G401 (cell line): ENCODE measurements at places on chromosomes 5 and 9. TPM values are rescaled to one million over a fixed set of nuclear protein-coding genes. Genes with fewer than 3 reads are reported as not detected.

DNA sequence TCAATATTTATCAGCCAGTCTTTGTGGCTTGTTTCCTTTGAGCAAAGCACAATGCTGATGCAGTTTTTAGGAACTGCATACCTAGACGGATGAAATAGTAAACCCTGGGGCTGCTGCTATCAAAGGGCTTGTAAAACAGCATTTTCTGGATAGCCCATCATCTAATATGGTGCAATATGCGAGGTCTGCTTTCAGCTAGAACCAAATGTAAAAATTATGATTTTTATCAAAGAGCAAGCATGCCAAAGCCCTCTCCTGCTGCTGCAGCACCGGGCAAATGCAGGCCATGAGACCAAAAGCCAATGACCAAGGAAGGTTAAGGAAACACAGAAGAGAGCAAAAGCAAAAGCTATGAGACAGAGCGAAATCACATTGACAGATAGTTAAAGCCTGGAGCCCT is 1000.4 kb downstream of the MAT2B start:
- DNase-seq, result no peak

The PMPCA gene
- 129 and 146 TPM in 2 replicates for total RNA-seq

DNA sequence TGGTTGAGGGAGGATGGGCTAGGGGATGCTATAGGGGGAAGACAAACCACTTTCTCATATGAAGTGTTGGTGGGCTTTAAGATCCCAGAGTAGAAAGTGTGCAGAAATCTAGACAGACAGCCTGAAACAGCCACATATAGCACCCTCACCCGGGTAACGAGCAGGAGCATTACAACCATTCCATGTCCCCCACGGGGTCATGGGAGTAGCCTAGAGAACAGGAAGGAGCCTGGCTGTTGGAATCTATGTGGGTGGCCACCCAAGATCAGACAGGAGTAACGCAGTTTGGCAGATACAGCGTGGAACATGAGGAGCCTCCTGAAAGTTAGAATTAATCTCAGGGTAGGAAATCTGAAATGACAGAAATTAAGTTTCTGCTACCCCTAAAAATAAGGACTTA is 146.1 kb upstream of the RAI14 start:
- DNase-seq, result no peak

DNA sequence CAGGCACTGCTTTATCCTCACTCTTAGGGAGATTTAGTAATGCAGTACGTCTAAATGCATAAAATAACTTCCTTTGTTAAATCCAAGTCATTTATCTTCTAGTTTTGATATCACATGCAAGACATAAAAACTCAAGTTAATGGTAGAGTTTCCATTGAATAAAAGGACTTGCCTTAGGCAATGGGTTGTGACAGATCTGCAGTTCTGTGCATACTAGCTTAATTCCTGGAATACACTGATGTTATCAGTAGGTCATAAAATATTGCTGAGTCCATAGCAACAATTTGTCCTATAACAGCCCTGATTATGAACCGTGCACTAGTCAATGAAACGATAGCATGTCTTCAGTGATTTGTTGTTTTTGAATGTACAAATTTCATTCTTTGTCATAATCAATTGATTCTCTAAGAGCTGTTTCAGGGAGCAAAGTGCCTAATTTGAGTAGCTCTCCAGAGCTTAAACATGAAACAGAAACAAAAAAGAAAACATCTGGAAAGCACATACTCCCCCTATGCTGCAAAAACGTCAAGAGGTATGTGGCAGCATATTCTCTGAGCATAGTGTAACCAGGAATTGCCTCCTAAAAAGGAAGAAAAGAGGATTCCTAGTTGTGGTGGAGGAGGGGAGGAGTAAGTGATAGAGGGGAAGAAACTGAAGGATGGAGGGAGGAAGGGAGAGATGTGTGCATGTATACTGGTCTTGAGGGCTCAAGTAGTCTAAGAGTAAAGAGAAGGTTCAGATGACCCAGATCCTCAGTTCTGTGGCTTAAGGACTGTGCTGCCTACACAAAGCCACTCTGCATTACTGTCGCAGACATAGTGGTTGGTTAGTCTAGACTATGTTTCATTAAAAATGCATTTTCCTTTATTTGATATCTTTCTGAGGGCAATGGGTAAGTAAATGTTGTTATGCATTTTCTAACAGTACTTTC is 589.2 kb downstream of the PRR16 start:
- no peak for DNase-seq

DNA sequence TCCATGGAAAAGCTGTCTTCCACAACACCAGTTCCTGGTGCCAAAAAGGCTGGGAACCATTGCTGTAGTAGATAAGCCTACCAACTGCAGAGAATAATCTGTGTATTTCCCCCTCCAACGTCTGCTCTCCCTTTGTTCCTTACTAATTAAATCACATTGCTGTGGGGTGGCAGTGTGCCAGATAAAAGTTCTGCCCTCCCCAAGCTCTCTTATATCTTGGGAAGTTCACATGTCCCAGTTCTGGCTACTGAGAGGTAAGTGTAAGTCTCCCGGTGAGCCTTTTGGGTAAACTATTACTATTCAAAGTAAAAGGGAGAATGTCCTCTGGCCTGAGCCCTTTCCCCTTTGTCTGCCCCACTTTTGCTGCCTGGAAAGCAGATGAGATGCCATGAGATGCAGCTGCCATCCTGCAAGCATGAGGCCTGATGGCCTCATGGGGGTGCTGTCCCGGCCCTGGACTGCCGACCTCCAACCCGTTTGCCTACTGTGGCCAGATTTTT is 14.7 kb downstream of the ENC1 start:
- no peak for DNase-seq

- DNase-seq, result peak; percentile 32
Observed at GRCh38 chr9:7653262-7653661, 146.3 kb downstream of the DMAC1 start.

DNA sequence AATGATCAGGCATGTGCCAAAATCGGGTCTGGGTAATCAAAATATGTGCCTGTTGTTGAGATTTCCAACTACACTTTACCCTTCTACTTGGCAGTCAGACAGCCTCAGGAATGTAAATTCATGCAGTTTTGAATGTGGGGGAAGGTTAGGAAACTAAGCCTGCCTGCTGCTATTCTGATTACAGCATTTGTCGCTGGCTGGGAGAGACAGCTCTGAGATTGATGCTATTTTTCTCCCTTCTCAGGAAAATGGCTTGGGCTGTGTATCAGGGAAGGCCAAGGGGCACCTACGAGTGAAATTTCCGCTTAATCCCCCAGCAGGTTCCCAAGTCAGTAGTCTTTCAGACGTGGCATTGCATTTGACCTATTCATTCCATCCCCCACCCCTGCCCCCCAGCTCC is 3.6 kb upstream of the RGS7BP start:
- no peak for DNase-seq

- peak; percentile 30 for DNase-seq
Observed at GRCh38 chr5:36610621-36611020, 4.2 kb downstream of the SLC1A3 start.

GRCh38 chr9:96612105-96612965 is 7.3 kb downstream of the CDC14B start:
- DNase-seq, result peak; percentile 70

The HINT2 gene
- 32.3 and 55.8 TPM in 2 replicates for total RNA-seq

DNA sequence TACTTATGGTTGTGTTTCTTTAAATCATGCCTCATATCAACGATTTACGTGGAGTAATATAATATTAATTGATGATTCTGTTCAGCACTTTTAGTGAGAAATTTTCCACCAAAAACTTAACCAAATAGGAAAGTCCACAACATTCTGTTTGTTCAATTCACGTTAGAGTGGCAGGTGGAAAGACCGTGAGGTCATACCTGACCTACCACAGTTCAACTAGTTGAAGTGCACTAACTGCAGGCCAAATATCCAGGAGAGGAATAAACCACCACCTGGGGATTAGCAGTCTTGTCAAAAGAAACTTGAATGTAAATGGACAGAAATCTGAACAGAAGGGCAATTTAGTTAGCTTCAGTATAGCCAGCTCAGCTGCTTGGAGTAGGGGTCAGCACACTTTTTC is 577.7 kb downstream of the KIF4B start:
- DNase-seq, result no peak

The RASEF gene
- total RNA-seq, result not detected in 2 replicates

DNA sequence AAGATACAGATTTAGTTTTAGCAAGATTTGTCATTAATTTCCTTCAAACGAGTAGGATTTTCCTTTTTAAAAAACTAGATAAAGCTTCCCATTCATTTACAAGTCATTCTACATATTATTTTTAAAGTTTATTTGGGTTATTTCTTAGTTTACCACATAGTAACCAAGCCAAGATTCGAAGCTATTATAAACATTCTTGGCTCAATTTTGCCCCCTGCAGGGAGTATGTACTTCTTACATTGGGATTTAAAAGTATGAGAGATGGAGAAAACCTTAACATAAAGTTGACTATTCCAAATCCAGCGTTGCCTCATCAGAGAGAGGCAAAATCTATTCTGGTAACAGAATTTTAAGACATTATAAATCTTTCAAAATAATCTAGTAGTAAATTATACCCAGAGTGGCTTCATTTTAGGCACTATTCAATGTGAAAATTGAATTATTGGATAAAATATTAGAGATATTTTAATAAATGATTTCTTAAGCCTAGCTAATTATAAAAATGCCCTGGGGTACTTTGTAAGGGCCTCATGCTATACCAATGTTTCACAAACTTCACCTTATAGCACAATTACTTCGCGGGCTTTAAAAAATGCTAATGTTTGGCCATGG is 39.1 kb downstream of the FBN2 start:
- DNase-seq, result no peak

- no peak for DNase-seq
Observed at GRCh38 chr9:136270173-136270705, 24.6 kb upstream of the QSOX2 start.

- DNase-seq, result no peak
Observed at GRCh38 chr5:146069780-146070099, 35.6 kb downstream of the PLAC8L1 start.
